ENCODE measurements at places on chromosomes 5 and 9. TPM values are rescaled to one million over a fixed set of nuclear protein-coding genes. Genes with fewer than 3 reads are reported as not detected.

DNA sequence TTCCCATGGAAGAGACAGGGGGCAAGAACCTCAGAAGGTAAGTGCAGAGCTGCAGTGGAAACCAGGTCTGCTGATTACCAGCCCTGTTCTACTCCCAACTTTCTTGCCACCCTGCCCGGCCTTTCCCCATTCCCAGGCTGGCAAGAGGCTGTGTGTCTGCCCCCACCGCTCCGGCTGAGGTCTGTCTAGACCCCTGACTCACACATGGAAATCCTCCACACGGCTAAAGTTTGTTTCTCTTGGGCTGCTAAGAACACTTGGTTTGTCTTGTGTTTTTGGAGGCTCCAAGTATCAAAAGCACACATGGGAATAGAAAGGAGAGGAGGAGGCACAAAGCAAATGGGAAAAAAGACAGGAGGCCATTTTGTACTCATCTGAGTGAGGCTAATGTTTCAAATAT lies 168.3 kb downstream of the GABBR2 start:
- no peak overlapping the region for H3K4me3 ChIP-seq
- no peak overlapping the region for H3K27ac ChIP-seq
- H3K27me3 ChIP-seq: no peaks in the 10 kb centered on the region
- H3K4me1 ChIP-seq: no peaks in the 10 kb centered on the region

GRCh38 chr5:172410662-172411483 lies 43.5 kb downstream of the SH3PXD2B start:
- no peaks in the 10 kb centered on the region for H3K27me3 ChIP-seq
- peak overlapping the region; percentile 1 for H3K27ac ChIP-seq
- no peak overlapping the region for H3K4me3 ChIP-seq

DNA sequence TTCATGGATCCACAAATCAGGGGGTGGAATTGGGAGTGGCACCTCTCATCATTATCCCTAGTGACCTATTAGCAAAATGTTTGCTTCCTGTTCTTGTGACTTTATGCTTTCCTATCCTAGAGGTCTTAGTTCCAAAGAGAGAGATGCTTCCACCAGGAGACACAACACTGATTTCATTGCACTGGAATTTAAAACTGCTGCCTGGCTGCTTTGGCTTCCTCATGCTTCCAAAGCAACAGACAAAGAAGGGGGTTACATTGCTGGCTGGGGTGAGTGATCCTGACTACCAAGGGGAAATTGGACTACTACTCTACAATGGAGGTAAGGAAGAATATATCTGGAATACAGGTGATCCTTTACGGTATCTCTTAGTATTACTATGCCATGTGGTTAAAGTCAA lies 69.2 kb upstream of the SH3GL2 start:
- no peak overlapping the region for H3K27ac ChIP-seq
- no peak overlapping the region for H3K4me3 ChIP-seq
- no peaks in the 10 kb centered on the region for H3K4me1 ChIP-seq
- no peaks in the 10 kb centered on the region for H3K36me3 ChIP-seq
- DNase-seq: no peak
- no peaks in the 10 kb centered on the region for H3K27me3 ChIP-seq

- no peaks in the 10 kb centered on the region for H3K4me1 ChIP-seq
- H3K27ac ChIP-seq: no peak overlapping the region
- DNase-seq: no peak
- no peaks in the 10 kb centered on the region for H3K36me3 ChIP-seq
Measured at GRCh38 chr5:12258549-12258948, 354.3 kb upstream of the CTNND2 start.

GRCh38 chr5:125536582-125536981 lies 790.1 kb upstream of the ZNF608 start:
- DNase-seq: no peak
- H3K27ac ChIP-seq: no peak overlapping the region

DNA sequence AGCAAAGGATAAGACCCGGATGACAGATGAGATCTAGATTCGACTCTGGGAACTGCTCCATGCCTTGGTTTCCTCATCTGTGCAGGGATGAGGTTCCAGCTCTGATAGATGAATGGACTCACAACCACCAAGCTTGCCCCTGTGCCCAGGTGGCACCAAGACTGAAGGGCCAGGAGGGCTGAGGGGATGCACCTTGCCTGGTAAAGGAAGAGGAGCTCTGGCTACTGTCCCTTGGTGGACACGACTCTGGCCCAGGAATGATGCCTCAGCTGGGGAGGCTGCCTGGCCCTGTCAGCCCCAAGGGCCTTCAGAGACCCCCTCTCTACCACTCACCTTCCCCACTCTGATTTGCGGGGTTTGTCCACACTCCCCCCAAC lies 24.9 kb upstream of the ANXA6 start:
- H3K4me1 ChIP-seq: no peaks in the 10 kb centered on the region
- no peaks in the 10 kb centered on the region for H3K27me3 ChIP-seq
- H3K4me3 ChIP-seq: no peak overlapping the region
- DNase-seq: no peak
- no peak overlapping the region for H3K27ac ChIP-seq
- H3K36me3 ChIP-seq: no peaks in the 10 kb centered on the region

GRCh38 chr5:97071101-97071500 lies 71.3 kb downstream of the LIX1 start:
- DNase-seq: no peak
- H3K4me3 ChIP-seq: no peak overlapping the region
- H3K4me1 ChIP-seq: peaks cover 8% of the 10 kb centered on the region
- H3K27ac ChIP-seq: no peak overlapping the region
- H3K36me3 ChIP-seq: no peaks in the 10 kb centered on the region
- H3K27me3 ChIP-seq: no peaks in the 10 kb centered on the region

DNA sequence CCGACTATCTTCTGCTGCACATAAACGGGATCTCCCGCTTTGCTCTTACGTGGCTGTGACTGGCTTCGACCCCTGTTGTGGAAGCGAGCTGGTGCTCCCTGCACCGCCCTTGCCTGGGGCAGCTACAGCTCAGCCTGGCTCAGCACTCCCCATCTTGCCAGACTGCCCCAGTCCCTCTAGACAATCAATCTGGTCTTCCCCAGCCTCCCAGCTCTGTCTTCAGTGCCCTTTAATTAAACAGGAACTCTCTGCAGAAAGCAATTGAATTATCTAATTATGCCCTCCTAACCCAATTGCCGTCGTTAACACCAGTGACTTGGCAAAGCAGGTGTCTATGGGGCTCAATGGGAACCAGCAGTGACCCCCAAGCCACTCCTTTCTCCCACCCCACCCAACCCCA lies 18.9 kb upstream of the NTNG2 start:
- no peak for DNase-seq
- peaks cover 30% of the 10 kb centered on the region for H3K27me3 ChIP-seq
- no peak overlapping the region for H3K4me3 ChIP-seq
- peaks cover 30% of the 10 kb centered on the region for H3K4me1 ChIP-seq
- no peak overlapping the region for H3K27ac ChIP-seq

DNA sequence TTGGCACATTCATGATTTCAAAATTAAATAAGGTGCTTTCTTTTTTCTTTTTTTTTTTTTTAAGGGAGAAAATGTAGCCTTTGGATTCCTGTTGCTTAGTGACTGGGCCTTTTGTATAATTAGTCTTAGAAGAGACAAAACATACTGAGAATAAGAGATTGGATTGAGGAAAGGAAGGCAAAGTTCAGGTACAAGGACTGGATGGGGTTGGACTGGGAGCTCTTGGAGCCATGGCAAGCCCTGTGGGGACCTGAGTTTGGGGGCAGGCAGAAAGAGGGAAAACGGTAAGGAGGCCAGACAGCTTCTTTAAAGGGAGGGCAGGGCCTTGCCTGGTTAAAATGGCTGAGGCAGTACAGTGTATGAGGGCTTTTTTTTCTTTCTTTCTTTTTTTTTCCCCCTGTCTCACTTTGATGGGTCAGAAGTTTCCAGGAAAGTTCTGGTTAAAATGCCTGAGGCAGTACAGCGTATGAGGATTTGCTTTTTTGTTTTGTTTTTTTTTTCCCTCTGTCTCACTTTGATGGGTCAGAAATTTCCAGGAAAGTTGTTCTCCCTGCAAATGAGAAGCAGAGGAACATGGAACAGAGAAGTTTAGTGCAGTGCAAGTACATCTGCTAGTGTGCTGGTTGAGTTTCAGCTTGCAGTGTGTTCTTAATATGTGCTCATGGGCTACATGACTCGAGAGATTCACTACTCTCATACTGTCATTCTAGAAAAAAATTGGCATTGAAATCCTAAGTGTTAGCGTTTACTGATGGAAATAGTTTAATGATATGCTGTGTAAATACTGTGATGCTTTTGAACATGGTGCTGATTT lies 16.8 kb downstream of the SNX18 start:
- DNase-seq: no peak
- H3K27me3 ChIP-seq: no peaks in the 10 kb centered on the region
- no peak overlapping the region for H3K4me3 ChIP-seq
- peak overlapping the region; percentile 32 for H3K27ac ChIP-seq
- no peaks in the 10 kb centered on the region for H3K36me3 ChIP-seq
- peaks cover 15% of the 10 kb centered on the region for H3K4me1 ChIP-seq

GRCh38 chr9:37034305-37034937 lies 353 bp upstream of the PAX5 start:
- DNase-seq: peak; percentile 84
- peak overlapping the region; percentile 46 for H3K4me3 ChIP-seq
- peaks cover 61% of the 10 kb centered on the region for H3K4me1 ChIP-seq
- no peaks in the 10 kb centered on the region for H3K36me3 ChIP-seq

DNA sequence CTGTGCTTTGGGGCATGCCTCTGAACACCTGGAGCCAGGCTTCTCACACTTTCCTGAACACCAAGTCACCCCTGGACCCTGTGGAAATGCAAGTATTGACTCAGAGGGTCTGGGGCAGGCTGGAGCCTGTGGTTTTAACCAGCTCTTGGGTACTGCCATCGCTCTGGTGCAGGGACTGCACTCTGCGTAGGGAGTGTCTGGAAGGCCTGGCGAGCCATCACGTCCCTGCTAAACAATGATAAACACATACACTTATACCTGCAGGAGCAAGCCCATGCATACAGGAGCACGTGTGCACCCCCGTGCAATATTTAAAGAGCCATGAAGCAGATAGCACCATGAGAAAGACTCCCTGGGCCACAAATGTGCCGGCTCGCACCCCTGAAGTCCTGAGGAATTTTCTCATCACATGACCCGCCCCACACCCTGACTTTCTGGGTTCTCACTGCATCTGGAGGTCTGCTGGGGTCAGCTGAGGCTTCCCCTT lies 267.7 kb downstream of the GADD45G start:
- H3K36me3 ChIP-seq: no peaks in the 10 kb centered on the region
- no peak overlapping the region for H3K4me3 ChIP-seq
- no peaks in the 10 kb centered on the region for H3K27me3 ChIP-seq
- H3K4me1 ChIP-seq: no peaks in the 10 kb centered on the region

DNA sequence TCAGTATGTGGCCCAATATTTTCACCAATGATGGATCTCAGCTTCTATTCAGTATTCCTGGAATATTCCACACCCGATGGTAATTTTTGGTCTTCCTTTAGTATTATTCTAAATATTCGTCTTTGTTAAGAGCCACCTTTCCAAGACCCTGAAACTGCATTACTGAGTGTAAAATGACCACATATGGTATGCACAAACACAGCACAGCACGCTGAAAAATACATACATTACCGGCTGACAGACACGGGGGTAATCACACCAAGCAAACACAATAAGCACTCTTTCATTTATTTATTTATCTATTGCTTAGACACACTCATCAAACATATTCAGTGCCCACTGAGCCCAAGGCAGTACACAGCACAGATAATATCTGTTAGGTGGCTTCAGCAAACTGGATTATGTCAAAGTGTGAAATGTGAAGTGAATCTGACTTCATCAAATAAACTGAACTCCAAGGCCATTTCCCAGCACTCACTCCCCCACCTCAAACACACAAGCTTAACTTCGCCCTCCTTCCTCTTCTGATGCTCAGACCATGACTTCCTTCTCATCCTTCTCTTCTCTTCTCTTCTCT lies 1637.8 kb upstream of the C9orf72 start:
- no peak overlapping the region for H3K27ac ChIP-seq
- H3K27me3 ChIP-seq: peaks cover 63% of the 10 kb centered on the region
- H3K36me3 ChIP-seq: no peaks in the 10 kb centered on the region
- H3K4me3 ChIP-seq: peak overlapping the region; percentile 63
- no peak for DNase-seq
- no peaks in the 10 kb centered on the region for H3K4me1 ChIP-seq

DNA sequence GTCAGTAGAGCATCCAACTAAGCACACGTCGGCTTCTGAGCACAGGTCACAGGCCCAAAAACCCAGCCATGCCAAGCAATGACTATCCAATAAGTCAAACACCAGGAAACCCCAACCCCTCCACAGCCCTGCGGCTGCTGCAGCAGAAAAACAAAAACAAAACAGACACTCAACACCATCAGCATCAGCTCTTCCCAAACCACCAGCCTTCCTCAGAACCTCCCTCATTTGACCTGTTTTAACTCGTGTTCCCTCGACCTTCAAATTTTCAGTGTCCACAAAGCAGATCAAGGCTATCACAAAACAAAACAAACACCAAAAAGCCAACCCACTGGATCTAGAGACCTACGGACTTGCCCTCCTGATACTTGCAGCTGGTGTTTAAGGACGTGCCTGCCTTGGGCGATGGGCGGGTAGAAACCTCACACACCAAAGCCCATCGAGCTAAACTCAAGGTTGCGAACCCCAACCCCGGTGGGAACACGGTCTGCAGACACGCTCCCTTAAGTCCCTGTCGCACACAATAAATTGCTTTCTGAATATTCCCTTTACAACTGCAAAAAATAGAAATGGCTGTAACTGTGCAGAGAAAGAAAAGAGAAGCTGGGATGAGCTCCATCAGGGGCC lies 247.1 kb upstream of the ANKRD55 start:
- peak; percentile 31 for DNase-seq
- peaks cover 15% of the 10 kb centered on the region for H3K4me1 ChIP-seq
- H3K36me3 ChIP-seq: no peaks in the 10 kb centered on the region
- peaks cover 37% of the 10 kb centered on the region for H3K27me3 ChIP-seq
- H3K4me3 ChIP-seq: peak overlapping the region; percentile 64

DNA sequence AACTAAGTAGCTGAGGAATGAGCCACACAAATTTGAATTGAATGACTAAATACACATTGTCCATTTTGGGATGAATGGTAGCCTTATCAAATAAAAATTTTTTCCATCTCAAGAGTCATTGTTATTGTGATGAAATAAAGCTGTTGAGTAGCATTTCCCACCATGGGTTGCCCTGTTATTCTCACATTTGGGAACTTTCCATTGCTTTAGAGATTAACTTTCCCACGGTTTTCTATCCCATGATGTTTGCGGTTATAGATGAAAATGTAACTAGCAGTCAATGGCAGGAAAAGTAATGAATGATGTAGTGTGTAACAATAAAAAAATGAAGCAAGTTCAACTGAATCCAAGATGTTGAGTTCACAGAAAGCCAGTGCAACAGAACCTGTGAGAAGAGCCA lies 59.9 kb upstream of the PLPP1 start:
- no peaks in the 10 kb centered on the region for H3K27me3 ChIP-seq
- no peak overlapping the region for H3K4me3 ChIP-seq
- H3K27ac ChIP-seq: no peak overlapping the region
- peaks cover 5% of the 10 kb centered on the region for H3K4me1 ChIP-seq
- no peaks in the 10 kb centered on the region for H3K36me3 ChIP-seq

DNA sequence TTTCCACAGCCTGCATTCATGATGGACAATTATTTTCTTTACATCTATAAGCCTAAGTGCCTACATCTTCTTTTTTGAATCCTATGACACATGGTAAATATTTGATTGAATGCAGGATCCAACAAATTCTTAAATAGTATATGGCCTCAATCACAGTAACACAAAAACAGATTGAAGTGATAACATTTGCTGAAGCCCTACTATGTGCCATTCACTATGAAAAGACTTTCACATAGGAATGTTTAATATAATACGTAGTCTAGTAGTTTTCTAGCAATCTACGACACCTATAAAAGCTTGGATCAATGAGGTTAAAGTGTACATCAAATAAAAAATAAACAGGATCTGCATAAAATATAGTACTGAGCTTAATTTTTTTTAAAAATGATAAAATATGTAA lies 231.0 kb downstream of the AP3B1 start:
- H3K27me3 ChIP-seq: no peaks in the 10 kb centered on the region
- no peak for DNase-seq
- no peaks in the 10 kb centered on the region for H3K36me3 ChIP-seq
- H3K4me3 ChIP-seq: no peak overlapping the region
- H3K27ac ChIP-seq: no peak overlapping the region

The RASGEF1C gene
- 1.7 TPM for total RNA-seq

The PCDHGA7 gene
- 1.1 TPM for total RNA-seq

The DDX4 gene
- 0.09 TPM for total RNA-seq

The PCDHB5 gene
- total RNA-seq: 11.9 TPM

Data from neural progenitor cell (in vitro differentiated cells).